ENCODE measurements at places on chromosomes 1 and 21.

DNA sequence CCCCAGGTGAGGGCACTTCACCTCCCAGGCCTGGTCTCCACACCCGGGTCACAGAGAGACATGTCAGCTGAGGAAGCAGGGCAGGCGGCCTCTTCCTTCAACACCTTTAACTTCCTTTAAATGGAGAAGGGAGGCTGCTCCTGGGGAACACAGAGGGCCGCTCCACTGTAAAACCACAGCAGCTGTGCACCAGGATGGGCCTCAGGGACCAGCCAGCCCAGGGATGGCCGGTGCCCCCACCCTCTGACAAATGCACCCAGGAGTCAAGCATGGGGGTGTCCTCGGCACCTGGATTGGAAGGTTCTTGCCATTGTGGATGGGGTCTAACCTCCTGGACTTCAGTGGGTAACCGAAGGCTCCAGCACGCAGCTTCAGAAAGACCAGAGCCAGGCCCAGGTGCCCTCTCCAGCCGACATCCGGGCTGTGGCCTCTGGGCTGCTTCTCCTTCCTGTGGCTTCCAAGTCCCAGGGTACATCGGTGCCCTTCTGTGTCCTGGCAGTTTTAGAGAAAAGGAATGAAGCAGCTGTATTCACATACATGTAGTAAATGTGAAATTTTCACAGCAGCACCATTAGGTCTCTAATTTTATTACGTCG is 121.7 kb upstream of the COL6A1 start:
- no peak for DNase-seq

- DNase-seq: no peak
Measured at GRCh38 chr21:34024374-34024693, 49.0 kb upstream of the MRPS6 start.

- DNase-seq: no peak
Measured at GRCh38 chr1:24299901-24300300, 19.3 kb upstream of the GRHL3 start.

DNA sequence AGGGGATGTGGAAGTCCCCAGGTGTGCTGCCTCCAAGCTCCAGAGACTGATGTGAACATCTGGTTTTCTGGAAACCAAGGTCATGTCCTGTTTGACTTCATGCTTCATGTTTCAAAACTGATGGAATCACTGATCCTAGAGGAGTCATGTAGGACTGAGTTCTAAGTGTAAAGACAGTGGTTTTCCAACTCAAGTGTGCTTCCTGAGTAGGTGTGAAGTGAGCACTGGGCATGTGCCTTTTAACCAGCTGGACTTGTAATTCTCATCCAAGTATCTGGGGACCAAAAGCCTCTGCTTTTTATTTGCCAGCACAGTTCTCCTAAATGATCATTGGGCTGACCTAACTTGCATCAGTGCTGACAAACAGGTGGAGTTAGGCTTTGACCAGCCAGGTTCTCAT is 36.9 kb downstream of the ABCA4 start:
- DNase-seq: no peak

DNA sequence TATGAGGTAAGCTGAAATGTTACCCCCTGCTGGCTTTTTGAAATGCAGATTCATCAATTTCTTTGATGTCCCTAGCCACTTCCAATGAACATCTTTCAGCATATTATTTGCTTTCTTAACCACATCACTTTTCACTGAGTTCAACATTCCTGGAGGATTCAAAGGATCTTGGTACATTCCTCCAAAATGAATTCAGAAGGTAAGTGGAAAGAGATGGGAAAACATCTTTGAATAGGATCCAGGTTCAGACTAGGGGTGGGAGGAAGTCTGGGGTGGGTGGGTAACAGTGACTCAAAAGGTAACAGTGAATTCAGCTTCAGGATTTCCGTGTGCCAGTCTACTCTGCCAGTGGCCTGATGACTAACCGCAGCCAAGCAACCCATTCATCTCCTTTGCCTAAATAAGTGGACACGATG is 180.7 kb downstream of the ZC3H11B start:
- no peak for DNase-seq

GRCh38 chr1:27873671-27874384 is 1.5 kb downstream of the THEMIS2 start:
- DNase-seq: no peak

- DNase-seq: no peak
Measured at GRCh38 chr1:938711-939489, 15.2 kb downstream of the SAMD11 start.

DNA sequence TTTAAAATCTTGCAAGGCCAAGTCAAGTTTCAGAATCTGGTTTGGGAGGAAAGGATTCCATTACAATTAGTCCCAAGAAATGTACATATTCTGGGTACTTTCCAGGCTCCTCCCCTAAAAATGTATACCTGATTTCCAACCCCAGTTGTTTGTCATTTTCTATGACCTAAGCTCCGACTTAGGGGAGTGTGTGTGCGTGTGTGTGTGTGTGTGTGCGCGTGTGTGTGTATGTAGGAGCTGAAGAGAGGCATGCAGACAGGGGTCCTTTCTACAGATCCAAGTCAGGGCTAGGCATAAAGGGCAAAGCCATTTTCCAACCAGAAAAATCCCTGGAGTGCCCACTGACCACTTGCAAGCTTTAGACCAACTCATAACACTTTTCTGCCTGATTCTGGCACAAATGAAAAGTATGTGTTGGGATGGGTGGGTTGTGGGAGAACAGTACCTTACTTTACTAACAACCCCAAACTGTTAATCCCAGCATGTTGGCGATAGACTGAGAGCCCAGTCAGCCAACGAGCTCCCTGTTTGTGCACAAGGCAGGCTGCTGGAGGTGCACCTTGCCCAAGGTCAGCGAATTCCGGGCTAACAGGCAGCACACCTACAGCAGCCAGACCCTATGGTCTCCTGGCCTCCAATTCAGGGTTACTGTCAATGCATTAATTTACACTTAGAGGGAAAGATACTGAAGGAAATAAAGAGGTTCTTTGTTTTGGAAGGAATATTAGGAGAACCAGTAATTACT is 1.7 kb downstream of the TRABD2B start:
- DNase-seq: no peak

DNA sequence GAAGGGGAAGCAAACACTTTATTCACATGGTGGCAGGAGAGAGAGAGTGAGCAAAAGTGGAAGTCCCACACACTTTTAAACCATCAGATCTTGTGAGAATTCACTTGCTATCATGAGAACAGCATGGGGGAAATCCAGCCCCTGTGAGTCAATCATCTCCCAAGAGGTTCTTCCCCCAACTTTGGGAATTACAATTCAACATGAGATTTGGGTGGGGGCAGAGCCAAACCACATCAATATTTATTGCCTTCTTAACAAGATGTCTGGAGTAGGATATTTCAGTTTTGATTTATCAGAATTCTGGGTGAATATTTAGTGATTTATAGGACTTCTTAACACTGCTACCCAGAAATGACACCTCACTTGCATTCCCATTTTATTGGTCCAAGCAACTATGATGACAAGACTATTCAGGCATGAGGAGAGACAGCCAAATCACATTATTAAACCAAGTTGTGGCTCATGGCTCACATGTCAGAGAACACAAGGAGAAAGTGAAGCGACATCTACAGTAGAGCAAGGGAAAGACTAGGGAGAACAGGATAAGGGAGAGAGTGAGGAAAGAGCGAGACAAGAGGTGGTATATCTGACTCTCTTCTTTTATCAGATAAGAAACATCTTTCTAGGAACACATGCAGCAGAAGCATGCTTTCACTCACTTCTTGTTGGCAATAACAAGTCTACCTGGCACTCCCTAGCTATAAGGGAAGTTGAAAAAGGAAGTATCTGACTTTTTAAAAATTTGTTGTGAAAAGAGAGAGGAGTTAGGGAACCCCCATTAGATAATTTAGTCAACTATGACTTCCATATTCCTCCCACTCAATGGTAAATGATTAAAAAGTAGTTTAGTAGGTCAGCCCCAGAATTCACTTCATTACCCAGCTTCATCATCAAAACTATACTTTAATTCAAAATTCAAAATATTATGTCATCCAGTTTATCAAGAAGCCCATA is 36.6 kb upstream of the PTPRC start:
- DNase-seq: no peak

DNA sequence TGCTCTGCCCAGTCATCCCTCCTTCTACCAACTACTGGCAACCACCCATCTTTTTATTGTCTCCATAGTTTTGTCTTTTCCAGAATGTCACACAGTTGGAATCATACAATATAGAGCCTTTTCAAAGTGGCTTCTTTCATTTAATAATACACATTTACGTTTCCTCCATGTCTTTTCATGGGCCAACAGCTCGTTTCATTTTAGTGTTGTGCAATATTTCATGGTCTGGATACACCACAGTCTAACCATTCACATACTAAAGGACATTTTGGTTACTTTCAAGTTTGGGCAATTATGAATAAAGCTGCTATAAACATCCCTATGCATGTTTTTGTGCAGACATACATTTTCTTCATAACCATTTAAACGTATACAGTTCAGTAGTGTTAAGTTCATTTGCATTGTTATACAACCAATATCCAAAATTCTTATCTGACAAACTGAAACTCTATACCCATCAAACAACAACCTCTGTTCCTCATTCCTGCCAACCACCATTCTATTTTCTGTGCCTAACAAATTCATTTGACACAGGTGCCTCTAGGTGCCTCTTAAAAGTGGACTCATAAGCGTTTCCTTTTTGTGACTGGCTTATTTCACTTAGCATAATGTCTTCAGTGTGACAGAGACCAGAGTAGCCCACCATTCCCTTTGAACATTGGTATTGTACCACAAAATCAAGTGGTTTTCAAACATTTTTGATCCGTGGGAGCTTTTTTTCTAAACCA is 138.1 kb downstream of the NR5A2 start:
- DNase-seq: no peak

GRCh38 chr1:186873687-186874086 is 44.9 kb downstream of the PLA2G4A start:
- no peak for DNase-seq

- no peak for DNase-seq
Measured at GRCh38 chr1:156797212-156797871, 19.3 kb downstream of the SH2D2A start.

- no peak for DNase-seq
Measured at GRCh38 chr1:174134003-174134659, 25.2 kb upstream of the RABGAP1L start.

GRCh38 chr1:94037392-94038229 is 83.3 kb downstream of the ABCA4 start:
- no peak for DNase-seq

GRCh38 chr1:18230840-18231239 is 123.2 kb downstream of the IGSF21 start:
- no peak for DNase-seq

DNA sequence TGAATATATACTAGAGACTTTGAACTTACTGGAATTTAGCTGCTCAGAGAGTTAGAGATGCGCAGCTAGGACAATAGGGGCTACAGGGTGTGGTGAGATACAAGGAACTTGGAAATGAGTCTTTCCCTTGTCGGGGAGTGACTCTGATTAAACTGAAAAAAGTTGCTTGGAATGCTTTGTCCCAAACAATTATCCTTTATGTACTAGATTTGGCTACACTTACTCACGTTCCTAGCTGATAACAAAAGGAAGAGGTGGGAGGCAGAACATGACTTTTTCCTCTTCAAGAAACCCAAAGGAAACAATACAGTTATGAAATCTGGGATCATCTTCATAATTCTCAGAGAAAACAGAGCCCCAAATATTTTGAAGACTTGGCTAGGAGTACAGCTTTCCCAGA is 6.9 kb upstream of the CGN start:
- no peak for DNase-seq

GRCh38 chr21:43702785-43703034 is 16.2 kb upstream of the PDXK start:
- DNase-seq: no peak

DNA sequence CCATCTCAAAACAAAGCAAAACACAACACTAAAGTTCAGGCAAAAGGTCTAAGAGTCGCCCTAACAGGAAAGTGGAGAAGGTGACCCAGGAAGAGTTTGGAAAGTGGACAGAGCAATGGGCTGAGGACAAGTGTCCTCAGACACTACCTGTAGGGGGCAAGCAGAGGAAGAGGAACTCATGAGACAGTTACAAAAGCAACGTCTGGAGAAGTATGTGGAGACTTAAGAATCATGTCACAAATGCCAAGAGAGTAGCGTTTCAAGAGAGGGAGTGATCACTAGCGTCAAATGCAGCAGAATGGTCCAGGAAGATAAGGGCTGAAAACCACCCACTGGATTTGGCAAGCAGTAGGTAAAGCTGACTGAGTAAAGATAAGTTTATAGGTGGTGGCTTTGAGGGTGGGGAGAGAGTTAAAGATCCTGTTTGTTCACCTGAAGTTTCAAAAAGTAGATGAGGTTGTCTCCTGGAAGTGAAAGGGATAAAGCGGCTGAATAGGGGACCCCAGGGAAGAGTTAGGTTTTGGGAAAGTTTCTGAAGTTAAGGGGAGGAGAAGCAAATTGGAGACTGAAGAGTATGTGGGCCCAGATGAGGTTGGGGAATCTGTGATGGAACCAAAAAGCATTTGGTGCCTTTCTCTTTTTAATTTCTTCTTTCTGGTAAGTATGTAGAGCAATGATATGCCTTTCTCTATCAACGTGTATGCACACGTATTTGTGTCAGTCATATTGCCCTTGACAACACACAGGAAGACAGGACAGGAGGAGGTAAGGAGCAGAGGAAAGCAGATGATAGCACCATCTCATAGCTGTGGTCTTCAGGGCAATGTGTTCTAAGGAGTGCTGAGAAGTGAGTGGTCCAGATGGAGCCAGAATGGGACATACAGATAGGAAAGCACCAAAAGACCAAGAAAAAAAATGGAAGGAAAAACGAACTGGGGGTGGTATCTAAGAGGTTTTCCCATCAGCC is 3.1 kb downstream of the BSDC1 start:
- no peak for DNase-seq

DNA sequence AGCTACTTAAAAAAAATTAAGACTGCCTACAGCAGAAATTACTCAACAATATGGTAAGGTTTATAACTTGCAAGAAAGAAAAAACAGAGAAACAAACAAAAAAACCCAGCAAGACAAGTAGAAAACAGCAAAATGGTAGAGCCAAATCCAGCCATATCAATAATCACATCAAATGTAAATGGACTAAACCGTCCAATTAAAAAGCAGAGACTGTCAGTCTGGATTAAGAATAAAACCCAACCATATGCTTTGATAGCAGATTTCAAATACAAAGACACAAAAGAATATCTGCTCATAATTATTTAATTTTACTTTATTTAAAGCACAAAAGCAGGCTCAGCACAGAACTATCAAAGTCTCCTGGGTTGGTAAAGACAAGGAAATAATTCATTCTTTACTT is 17.5 kb downstream of the PACC1 start:
- no peak for DNase-seq

DNA sequence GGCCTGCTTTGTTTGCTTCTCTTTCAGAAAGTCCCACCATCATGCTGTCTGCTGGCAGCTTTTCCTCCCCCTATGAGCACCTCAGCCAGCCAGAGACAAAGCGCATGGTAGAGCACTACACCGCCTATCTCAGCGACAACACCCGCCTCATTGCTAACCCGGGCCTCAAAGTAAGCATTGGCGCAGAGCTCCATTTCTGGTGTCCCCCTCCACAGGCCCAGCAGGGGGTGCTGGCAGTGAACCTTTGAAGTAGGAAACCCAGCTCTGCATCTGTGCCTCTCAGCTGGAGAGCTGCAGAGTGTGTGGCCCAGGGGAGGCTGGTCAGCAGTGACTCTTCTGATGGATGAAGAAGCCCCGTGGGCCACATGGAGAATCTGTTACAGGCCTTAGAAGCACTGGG is 81.2 kb upstream of the RAVER2 start:
- no peak for DNase-seq

- no peak for DNase-seq
Measured at GRCh38 chr21:45336870-45337269, 49.2 kb upstream of the POFUT2 start.

All from activated naive CD4-positive, alpha-beta T cell (primary cell).